ENCODE measurements at places on chromosomes 3 and 15.

DNA sequence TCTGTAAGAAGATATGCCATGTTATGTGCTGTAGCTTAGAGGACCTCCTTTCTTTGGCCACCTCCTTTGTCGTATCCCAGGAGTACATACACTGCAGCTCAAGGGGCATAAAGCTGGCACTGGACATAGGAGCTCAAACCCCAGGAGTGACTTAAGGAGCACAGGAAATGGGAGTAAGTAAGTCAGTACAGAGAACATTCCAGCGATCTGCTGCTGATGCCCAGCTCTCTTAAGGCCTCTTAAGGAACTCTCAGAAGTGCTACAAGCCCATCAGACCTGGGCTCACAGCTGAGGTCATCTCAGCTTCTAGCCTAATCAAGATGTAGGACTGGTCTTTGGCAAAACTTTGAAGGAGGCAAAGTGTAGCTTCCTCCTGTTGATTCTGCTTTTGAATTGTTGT lies 21.6 kb upstream of the ACTL6A start:
- DNase-seq: no peak

DNA sequence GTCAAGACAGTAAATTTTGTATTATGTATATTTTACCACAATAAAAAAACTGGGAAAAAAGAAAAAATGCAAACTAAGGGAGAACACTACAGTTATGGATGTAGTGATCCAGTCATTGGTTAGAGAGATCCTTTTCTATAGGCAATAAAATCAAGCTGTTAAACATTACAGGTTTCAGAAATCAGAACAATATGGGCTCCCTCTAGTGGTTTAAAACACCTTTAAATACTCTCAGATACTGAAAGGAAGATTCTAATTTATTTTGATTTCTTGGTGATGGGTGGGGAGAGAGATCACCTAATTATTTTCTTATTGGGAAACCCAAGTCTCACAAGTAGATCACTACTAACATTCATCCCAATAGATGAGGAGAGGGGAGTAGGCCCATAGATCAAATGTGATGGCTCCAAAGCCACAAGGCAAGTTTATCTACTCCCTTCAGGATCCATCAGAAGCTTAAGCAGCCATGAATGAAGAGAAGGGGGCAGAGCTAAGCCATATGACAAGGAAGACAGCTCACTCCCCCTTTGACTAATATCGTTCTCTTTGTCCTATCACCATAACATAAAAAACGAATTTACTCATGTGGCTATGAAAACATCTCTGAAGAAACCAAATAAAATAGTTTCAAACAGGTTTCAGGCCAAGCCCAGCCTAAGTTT lies 118.6 kb downstream of the ANO10 start:
- no peak for DNase-seq

- no peak for DNase-seq
Measured at GRCh38 chr3:194808640-194809097, 123.0 kb downstream of the FAM43A start.

DNA sequence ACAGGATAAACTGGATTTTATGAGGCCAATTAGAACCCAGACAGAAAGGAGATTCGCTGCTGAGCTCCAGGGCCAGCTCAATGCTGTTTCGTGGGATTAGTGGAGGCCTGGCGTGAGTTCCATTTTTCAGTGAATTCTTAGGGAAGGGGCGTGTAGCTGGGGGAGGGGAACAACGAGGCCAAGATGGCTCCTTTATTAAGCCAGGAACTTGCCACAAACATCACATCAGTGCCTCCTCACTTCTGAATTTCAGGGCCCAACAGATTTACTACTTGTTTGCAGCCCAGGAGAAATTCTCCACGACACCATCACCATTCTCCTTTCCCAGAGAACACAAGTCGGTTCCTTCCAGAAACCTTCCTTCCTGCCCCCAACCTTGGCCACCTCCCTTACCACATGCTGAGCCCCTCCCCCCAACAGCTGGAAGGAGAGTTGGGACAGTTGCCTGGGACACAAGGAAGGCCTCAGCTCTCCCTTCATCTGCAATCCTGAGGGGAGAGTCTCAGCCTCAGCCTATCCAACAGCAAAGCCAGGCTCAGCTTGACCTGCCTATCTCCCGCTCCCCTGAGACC lies 5.8 kb downstream of the IGDCC4 start:
- DNase-seq: no peak

DNA sequence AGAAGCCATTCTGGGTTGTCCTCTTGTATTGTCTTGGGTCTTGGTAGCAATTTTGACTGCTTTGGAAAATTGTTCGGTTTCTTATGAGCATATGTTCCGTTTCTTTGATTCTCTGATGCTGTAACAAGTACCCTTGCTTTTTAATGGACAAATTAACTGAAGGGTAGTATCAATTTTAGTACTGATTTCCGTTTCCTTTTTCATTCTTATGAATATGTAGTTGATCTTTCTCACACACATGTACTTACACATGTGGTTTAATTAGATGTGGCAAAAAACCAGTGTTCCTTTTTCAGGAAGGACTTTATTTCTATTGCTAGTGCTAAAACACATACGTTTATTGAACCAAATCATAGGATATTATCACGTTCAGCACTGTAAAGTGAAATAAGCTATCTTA lies 119.1 kb downstream of the TCF12 start:
- DNase-seq: no peak

DNA sequence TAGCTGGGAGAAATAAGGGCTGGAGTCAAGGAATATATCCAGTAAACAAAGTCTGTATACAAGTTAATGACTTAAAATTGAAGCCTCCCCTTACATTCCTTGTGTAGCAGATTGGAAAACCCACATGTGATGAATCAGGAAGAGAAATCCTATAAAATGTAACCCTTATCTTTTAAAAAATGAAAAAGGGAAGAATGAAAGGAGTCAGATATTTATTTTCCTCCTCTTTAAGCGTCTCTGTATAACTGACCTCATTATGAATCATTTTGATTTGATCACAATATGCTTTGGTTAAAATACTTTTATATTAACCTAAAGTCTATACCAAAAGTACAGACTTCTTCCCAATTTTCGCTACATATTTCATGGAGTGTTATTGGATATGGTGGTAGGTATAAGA lies 316.3 kb upstream of the STAC start:
- DNase-seq: no peak
